Large intestine (tissue), 12 donors: ENCODE measurements at places on chromosomes 12 and 14. TPM values are rescaled to one million over a fixed set of nuclear protein-coding genes. Genes with fewer than 3 reads are reported as not detected.

Gene KRT78
- polyA plus RNA-seq: not detected

Gene COX8C
- 0.27 TPM for polyA plus RNA-seq

Gene GLIPR1L2
- polyA plus RNA-seq: 1.3 TPM

Gene AMIGO2
- polyA plus RNA-seq: 19.6 TPM

Gene CLEC7A
- polyA plus RNA-seq: 8.3 TPM

Gene JPH4
- polyA plus RNA-seq: 6.6 TPM

Gene AQP2
- polyA plus RNA-seq: 0.01 TPM
